ENCODE measurements at places on chromosomes 2 and 18.

- DNase-seq: peak; percentile 11
Observed at GRCh38 chr2:168889635-168890005, 610 bp downstream of the SPC25 start.

GRCh38 chr18:3790703-3791102, 340.7 kb downstream of the TGIF1 start:
- DNase-seq: no peak

GRCh38 chr2:191479680-191480023, 198.3 kb upstream of the NABP1 start:
- DNase-seq: no peak

GRCh38 chr18:36895606-36896005, 66.7 kb downstream of the KIAA1328 start:
- DNase-seq: no peak

- DNase-seq: no peak
Observed at GRCh38 chr2:238098901-238099713, 1.0 kb upstream of the ESPNL start.

DNA sequence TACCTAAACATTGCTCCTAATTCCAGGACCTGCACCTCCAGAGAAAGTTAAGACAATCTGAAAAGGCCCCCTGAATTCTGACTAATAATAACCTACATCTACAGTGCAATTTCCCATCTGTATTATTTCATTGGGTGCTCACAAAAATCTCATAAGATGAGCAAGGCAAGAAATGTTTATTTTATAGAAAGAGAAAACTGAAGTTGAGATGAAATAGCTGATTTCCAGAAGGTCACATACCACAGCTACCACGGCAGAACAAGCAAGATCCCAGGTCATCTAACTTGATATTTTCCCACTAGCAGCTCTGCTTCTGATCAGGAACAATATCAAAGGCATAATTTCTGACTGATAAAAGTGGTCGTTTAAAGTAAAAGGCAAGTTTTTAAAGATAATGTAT, 105.8 kb upstream of the COL5A2 start:
- no peak for DNase-seq

DNA sequence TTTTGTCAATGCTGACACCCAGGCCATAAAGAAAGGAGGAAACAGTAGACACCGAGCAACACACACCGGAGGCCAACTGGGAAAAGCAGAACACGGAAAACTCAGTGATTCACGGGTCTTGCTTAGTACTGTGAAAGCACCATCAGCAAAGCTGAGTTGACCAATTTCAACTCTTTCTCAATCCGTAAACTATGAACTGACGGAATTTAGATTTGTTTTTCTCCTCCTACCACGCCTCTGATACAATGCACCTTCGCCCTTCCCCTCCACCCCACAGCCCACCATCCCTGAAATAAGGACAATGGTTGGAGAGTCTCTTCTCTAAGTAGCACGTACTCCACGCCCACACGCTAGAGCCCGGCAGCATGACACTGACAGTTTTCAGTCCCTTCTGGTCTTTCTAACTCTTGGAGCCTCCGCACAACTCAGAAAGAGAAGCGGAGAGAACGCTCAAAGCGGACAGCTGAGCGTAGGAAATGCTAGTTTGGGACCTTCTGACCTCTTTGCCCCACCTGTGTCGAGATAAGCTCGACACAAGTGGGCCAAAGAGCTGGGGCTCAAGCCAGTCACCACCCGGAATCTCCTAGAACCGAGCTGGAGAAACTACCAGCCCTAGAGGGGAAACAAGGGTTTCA, 669 bp downstream of the LNPK start:
- DNase-seq: peak; percentile 69

- no peak for DNase-seq
Observed at GRCh38 chr2:203909261-203909967, 27.1 kb upstream of the ICOS start.

- DNase-seq: no peak
Observed at GRCh38 chr18:77071711-77072292, 60.8 kb downstream of the MBP start.

GRCh38 chr2:240309214-240309613, 126.2 kb upstream of the GPC1 start:
- no peak for DNase-seq

GRCh38 chr2:211903961-211904360, 634.6 kb downstream of the ERBB4 start:
- no peak for DNase-seq

GRCh38 chr2:235215248-235215647, 263.4 kb downstream of the SH3BP4 start:
- DNase-seq: no peak

GRCh38 chr18:2958819-2959298, 54.1 kb downstream of the LPIN2 start:
- DNase-seq: no peak

- no peak for DNase-seq
Observed at GRCh38 chr2:64812285-64812684, 158.6 kb upstream of the SERTAD2 start.

DNA sequence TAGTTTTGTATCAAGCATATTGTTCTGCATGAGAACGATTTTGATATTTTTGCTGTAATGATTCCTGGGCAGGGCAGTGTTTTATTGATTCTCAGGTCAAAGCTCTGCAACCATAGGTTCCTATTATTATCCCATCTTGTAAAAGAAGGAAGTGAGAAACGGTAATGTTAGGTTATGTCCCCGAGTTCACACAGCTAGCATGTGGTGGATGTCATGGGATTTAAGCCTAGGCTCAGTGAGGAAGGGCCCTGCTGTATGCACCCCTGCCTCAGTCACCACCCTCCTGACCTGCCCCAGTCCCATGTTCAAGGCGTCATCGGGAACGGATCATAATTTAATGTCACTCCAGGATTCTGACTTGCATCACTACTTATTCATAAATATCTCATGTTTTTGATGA, 10.7 kb downstream of the ACP1 start:
- DNase-seq: no peak

GRCh38 chr2:144217853-144218633, 301.9 kb downstream of the ZEB2 start:
- DNase-seq: no peak

DNA sequence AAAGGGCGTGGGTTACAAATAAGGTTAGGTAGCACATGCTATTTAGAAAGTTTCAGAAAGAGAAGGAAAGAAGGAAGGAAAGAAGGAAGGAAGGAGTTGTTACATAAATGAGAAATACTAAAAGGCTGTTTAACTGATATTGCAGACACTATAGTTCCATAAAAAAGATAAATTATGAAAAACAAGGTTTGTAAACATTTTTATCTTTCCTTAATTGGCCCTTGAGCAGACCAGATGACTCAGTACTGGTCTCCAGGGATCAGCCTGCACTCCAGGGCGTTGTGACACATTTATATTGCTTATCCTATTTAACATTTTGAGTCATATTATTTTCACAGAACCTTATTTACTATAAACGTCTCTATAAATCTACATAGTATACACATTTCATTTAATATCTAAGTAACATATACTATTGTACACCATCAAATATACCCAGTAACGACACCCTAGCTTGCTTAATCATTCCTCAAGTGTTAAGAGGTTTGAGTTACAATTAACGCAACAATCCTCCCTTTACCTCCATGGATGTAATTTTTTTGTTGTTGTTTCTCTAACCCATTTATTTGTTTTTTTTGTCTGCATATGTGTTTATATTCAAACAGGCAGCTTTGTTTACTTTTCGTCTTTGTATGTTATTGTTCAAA, 2.8 kb upstream of the RAB31 start:
- no peak for DNase-seq

GRCh38 chr2:201223089-201224073, 37.0 kb upstream of the CASP8 start:
- no peak for DNase-seq

DNA sequence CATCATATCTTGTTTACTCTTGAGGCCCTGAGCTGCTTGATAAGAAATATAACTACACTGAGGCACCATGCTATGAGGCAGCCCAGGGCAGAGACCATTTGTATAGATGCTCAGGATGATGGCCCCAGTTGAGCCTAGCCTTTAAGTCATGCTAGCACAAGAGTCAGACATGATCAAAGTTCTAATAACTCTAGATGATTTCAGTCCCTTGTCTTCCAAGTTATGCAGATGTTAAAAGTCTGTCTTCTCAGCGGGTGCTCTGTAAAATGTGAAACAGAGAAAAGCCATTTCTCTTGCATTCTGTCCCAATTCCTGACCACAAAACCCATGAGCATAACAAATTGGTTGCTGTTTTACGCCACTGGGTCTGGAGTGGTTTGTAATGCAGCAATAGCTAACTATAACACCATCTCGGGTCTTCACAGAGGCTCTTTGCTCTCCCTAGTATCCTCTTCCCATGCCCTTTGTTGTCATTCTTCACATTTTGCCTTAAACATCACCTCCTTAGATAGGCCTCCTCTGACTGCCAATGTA, 49.6 kb downstream of the NXPH2 start:
- no peak for DNase-seq

GRCh38 chr2:237097911-237098702, 12.4 kb downstream of the COPS8 start:
- DNase-seq: no peak

DNA sequence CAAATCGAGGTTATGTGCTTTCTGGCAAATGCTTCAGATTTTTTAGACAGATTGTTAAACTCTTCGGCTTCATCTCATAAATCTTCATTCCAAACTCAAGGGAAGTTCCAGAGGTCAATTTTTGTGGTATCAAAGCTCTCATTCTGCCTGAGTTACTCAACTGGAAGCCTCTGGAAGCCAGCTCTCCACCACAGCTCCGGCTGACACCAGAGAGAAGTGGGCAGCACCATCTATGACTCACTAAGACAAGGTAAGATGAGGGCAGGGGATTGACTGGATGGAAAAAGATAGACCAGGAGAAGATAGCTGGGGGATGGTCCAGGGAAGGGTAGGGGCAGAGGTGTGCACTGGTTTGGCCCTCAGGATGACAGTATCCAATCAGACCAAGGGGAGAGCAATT, 137.3 kb upstream of the HNRNPA3 start:
- no peak for DNase-seq

DNA sequence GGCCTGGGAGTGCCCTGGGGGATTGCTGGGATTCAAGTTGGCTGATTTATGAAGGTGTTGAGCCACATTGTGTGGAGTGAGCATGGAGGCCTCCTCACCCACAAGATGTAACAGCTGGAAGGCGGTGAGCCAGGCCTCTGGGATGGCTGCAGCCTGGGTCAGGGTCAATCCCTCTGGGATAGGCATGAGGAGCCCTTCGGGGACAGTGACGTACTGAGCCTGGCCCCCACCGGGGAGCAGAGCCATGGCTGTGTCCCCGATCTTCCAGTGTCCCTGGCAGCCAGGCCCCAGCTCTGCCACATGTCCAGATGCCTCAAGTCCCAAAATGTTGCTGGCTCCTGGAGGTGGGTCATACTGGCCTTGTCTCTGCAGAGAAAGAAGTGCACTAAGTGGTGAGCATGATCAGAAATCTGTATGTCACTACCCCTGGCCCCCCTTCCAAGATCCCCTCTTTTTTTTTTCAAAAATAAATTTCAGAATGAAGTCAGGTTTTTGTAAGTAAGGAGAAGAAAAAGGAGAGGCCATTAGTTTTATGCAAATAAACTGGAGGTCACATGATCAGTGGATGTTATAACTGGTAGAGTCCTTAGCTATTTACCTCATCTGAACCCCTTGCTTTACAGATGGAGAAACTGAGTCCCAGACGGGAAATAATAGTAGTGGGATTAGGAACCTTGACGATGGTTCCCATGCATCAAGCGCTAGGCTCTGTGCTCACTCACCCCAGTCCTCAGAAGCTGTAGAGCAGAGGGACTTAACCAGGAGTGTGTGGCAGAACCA, 1.7 kb downstream of the TP53I3 start:
- DNase-seq: no peak

DNA sequence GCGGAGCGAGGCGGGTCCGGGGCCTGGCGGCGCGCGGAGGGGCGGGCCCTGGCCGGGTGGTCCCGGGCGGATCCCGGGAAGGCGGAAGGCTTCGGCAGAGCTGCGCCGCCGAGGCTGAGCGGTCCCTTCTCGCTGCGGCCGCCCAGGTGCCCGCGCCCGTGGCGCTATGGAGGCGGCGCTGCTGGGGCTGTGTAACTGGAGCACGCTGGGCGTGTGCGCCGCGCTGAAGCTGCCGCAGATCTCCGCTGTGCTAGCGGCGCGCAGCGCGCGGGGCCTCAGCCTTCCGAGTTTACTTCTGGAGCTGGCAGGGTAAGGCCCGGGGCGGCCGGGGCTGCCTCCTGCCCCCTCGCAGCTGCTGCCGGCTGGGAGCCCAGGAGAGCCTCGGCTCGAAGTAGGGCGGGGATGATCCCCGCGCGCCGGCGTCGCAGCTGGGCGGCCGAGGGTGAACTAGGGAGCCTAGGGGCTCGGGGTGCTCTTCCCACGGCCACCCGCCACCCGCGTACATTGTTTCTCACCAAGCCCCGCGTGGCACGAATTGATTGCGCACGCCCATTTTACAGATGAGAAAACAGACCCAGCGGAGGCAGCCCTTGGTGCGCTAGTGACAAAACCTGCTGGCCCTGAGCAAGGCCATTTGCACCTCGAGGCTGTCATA, at the start of gene SLC66A3:
TSS of gene SLC66A3 (plus strand) at position 87 of the 655 bp plus-strand sequence. CDS start at position 167, 80 bp downstream.
- DNase-seq: peak; percentile 87

GRCh38 chr2:201777869-201778268, 2.9 kb downstream of the ALS2 start:
- DNase-seq: no peak

GRCh38 chr2:222992137-222992536, 59.9 kb upstream of the KCNE4 start:
- no peak for DNase-seq

GRCh38 chr2:214034417-214034816, 376.4 kb upstream of the VWC2L start:
- no peak for DNase-seq

DNA sequence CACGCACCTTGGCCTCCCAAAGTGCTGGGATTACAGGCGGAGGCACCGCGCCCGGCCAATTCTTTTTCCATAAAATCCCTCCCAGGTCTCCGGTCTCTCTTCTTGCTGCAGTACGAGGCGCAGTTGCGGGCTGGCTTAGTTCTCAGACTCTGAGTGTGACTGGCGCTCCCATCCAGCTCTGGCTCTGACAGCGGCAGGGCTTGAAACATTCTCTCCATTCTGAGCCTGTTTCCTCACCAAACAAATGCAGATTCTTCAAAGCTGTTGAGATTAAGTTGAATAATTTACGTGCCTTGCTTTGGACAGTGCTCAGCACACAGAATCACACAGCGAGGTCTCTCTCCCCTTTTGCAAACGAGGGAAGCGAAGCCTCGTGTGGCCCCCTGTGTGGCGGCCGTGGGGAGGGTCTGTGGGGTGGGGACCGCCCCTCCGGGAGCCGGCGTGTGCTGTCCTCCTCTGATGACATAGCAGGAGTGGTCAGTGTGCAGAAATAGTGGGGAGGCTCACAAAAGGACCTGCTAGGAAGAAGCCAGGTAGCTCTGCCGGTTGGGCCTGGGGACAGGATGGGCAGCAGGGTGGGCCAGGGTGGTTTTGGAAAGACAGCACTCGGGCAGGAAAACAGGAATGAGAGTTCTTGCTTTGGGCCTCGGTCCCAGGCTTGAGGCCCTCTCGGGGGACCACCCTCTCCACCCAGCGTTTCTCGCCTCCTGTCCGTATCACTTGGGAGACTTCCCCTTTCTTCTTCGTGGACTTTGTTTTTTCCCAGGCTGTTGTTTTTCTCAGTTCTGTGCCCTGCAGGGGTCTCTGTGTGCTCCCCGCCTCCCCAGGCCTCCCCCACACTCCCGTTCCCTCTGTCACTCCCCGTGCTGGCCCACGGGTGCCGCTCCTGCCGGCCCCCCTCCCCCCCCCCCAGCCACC, 75.0 kb downstream of the KCNG2 start:
- no peak for DNase-seq
